ENCODE measurements at places on chromosomes 1 and 21. TPM values are rescaled to one million over a fixed set of nuclear protein-coding genes. Genes with fewer than 3 reads are reported as not detected.

The GBP6 gene
- 0.21 TPM for total RNA-seq

The CFHR3 gene
- not detected for total RNA-seq

The DMBX1 gene
- total RNA-seq: not detected

The DFFA gene
- total RNA-seq: 68.4 TPM

The SLC35F3 gene
- total RNA-seq: 1.1 TPM

The DNAJC6 gene
- total RNA-seq: 8.3 TPM

The WLS gene
- 55.0 TPM for total RNA-seq

The C2CD4D gene
- total RNA-seq: 1.3 TPM

The RIMS3 gene
- 3.2 TPM for total RNA-seq

The GUK1 gene
- 302 TPM for total RNA-seq

The PPM1J gene
- 2.1 TPM for total RNA-seq

The ADORA3 gene
- not detected for total RNA-seq

The LHX8 gene
- total RNA-seq: not detected

The RAB7B gene
- 0.13 TPM for total RNA-seq

The MEGF6 gene
- 13.1 TPM for total RNA-seq

The SPATA45 gene
- not detected for total RNA-seq

The CLEC20A gene
- not detected for total RNA-seq

The SPRR5 gene
- total RNA-seq: not detected

The EPHA2 gene
- total RNA-seq: 234 TPM

The NPL gene
- 2.0 TPM for total RNA-seq

The CD55 gene
- 35.4 TPM for total RNA-seq

The SYT6 gene
- total RNA-seq: not detected

The C1orf226 gene
- total RNA-seq: 3.7 TPM

The CHIA gene
- total RNA-seq: not detected

The AKNAD1 gene
- total RNA-seq: not detected

The LRRIQ3 gene
- total RNA-seq: 1.9 TPM

The UBE2G2 gene
- total RNA-seq: 40.6 TPM

The LMOD1 gene
- total RNA-seq: under 0.01 TPM

The CYP4Z1 gene
- total RNA-seq: not detected

The SLFNL1 gene
- total RNA-seq: 0.41 TPM

The CAMSAP2 gene
- 31.9 TPM for total RNA-seq

The TMCO1 gene
- 87.2 TPM for total RNA-seq

The GJA9 gene
- not detected for total RNA-seq

The DTL gene
- 5.1 TPM for total RNA-seq

The KRTCAP2 gene
- 207 TPM for total RNA-seq

The PDC gene
- not detected for total RNA-seq

The RNU1-2 gene
- total RNA-seq: under 0.01 TPM

The SEMA6C gene
- total RNA-seq: 9.9 TPM

The KRTAP11-1 gene
- total RNA-seq: not detected

The TMOD4 gene
- not detected for total RNA-seq

The INTS7 gene
- total RNA-seq: 14.6 TPM

The SPATA1 gene
- total RNA-seq: not detected

The COL18A1 gene
- 952 TPM for total RNA-seq

The SIK1 gene
- total RNA-seq: 33.1 TPM

The EFCAB7 gene
- total RNA-seq: 5.8 TPM

The IFNAR2 gene
- total RNA-seq: 16.4 TPM

The OR2AK2 gene
- not detected for total RNA-seq

The CADM3 gene
- 0.04 TPM for total RNA-seq

The CFHR5 gene
- total RNA-seq: not detected

The GPR25 gene
- not detected for total RNA-seq

The LRIF1 gene
- 26.4 TPM for total RNA-seq

The C8A gene
- total RNA-seq: not detected

The ADGRB2 gene
- 2.6 TPM for total RNA-seq

The ST6GALNAC5 gene
- 10.8 TPM for total RNA-seq

The KCNJ6 gene
- 0.07 TPM for total RNA-seq

The C1orf141 gene
- not detected for total RNA-seq
